ENCODE measurements at places on chromosomes 1 and 21.

GRCh38 chr1:8873506-8874229 is 4.8 kb downstream of the ENO1 start:
- no peak for DNase-seq

- DNase-seq, result no peak
Observed at GRCh38 chr1:55741516-55741915, 526.4 kb upstream of the USP24 start.

DNA sequence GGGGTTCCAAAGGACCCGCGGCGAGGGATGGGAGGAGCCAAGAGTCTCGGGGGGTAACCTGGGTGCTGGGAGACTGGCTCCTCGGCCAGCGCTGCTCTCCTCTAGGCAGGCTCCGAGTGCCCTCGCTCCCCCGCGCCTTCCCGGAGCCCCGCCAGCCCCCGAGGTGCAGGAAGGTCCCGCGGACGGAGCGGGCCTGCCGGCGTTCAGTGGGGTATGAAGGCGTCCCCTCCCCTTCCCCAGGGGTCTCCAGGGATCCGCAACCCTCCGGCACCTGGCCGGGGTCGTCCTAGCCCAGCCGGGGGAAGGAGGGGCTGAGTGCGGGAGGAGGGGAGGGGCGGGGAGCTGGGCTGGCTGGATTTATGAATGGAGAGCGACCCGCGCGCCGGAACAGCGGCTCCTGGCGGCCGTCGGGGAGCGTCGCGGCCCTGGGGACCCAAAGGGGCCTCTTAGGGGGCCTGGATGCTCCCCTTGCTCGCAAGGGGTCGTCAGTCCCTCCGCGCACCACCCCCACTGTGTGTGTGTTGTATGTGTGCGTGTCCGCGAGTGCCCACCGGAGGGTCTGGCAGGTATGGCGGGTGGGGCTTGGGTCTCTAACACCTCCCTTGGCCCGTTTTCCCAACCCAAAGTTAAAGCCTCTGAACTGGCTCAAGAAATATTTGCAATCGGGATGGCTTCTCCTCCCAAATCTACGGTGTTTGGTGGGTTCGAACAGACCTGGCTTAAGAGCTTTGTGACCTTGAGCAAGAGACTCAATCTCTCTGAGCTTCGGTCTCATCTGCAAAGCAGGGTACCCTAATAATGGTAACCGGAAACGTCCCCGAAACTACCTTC is 642 bp downstream of the HCRTR1 start:
- DNase-seq, result peak; percentile 86

DNA sequence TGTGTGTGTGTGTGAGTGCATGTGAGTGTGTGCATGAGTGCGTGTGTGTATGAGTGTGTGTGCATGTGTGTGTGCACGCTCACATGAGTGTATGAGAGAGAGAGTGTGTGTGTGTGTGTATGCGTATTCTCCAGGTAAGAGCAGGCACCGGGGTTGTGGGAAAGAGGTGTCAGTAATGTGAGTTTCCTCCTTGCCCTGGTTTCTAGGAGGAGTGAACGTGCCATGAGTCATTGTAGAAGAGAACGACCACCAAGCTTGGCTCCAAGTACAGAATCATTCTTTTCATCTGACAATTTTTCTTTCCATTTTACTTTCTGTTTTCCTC is 79.1 kb downstream of the POFUT2 start:
- no peak for DNase-seq

- no peak for DNase-seq
Observed at GRCh38 chr1:51506537-51506936, 12.5 kb downstream of the EPS15 start.

- no peak for DNase-seq
Observed at GRCh38 chr1:226690460-226690982, 48.6 kb downstream of the ITPKB start.

GRCh38 chr1:61839679-61840078 is 97.4 kb downstream of the PATJ start:
- no peak for DNase-seq

GRCh38 chr1:59271561-59272260 is 25.2 kb upstream of the FGGY start:
- DNase-seq, result no peak

DNA sequence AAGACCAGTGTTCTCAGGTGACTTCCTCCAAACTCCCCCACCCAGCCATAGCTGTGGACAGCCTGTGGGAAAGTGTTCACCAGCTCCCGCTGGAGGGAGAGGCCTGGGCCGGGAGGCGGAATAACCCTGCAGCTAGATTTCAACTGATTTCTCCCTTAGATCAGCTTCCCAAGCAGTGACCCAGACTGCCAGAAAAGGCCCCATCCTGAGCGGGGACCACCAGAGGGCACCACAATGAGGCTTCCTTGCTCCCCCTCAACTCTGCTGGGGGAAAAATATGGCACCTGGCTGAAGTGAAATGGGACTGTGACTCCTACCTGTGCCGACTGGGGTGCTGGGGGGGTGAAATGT is 50.8 kb downstream of the RHBG start:
- DNase-seq, result peak; percentile 70

DNA sequence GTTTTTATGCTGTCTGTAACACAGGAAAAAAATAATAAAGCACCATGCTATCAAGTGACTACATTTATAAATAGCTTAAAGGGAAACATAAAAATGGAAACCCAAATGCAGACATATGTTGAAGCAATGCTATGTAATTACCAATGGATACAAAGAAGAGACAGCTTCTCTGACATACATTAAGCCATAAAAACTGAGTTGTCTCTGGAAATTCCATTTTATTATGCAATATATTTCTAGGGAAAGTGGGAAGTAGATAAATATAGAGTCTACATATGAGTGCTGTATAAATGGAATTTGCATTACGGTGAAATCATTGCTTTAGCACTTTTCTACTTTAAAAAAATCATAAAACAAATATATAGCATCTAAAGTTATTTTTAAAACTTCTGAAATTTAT is 135.2 kb upstream of the COL11A1 start:
- no peak for DNase-seq

DNA sequence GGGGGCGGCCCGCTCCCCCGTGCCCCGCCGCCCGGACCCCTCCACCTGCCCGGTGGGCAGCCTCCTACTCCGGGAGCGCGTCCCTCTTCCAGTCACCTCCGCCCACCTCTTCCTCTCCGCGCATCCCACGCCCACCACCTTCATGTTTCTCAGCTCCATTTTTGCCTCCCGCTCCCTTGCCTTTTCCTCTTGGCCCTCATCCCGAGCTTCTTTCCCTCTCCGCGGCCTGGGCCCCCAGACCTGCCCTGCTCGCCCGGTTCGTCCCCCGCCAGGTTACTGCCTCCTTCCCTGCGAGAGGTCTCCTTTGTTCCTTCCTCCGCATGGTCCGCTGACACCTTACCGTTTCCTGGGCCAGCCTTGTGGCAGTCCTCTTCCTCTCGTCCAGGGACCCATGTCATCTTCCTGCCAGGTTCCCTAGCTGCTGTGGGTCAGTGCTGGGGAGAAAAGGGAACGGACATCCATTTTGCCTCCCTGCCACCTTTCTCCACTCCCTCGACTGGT is 563 bp downstream of the QSOX1 start:
- no peak for DNase-seq

- DNase-seq, result no peak
Observed at GRCh38 chr1:116177861-116178260, 66.7 kb downstream of the MAB21L3 start.

DNA sequence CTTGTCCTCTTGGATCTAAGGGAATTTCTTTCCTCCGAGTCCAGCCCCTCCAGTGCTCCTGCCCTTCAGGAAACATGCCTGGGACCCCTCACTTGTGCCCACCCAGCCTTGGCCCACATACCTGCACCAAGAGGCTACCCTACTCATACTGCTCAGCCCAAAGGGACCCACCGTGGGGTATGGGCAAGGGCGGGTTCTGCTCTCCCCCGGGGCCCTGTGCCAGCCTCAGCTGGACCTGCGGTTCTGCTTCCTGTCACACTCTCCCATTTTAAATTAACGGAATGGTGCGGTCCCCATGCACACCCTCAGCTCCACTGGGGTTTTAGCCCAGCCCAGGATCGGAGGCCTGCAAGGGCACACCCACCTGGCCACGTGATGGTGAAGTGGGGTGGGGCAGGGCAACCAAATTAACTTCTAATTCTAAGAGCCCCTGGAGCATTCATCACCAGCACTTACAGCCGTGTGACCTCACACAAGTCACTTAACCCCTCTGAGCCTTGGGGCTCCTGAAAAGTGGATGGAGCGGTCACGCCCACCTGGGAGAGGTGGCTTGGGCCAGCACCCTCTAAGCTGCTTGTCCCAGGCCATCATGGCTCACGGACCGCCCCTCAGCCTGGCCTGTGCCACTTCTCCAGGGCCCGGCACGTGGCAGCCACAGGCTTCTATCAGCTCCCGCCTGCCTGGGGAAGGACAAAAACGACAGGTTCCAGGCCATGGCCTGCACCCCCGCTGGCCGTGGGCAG is 28.3 kb downstream of the TP73 start:
- no peak for DNase-seq

- no peak for DNase-seq
Observed at GRCh38 chr1:75785320-75785982, 605 bp upstream of the RABGGTB start.

- DNase-seq, result no peak
Observed at GRCh38 chr1:65230731-65231481, 78.4 kb upstream of the DNAJC6 start.

- DNase-seq, result no peak
Observed at GRCh38 chr1:111483876-111484275, 10.1 kb downstream of the C1orf162 start.

DNA sequence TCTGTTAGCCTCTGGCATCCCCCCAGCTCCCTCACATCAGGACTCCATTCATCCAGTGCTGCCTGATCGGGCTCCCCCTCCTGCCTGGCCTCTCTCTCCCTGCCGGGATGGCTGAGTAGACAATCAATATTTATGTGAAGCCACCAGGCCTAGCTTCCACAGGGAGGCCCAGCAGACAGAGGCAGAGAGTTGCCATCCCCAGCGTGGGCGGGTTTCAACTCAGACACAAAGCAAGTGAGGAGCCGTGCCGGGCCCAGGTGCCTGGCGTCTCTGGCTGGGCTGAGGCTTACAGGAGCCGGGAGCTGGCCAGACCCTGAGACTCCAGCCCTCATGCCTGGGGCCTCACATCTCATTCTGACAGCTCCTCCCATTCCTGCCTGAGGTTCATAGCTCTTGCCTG is 34.5 kb upstream of the ATP2B4 start:
- DNase-seq, result peak; percentile 79

GRCh38 chr1:76635784-76636183 is 231.5 kb upstream of the ST6GALNAC5 start:
- no peak for DNase-seq

DNA sequence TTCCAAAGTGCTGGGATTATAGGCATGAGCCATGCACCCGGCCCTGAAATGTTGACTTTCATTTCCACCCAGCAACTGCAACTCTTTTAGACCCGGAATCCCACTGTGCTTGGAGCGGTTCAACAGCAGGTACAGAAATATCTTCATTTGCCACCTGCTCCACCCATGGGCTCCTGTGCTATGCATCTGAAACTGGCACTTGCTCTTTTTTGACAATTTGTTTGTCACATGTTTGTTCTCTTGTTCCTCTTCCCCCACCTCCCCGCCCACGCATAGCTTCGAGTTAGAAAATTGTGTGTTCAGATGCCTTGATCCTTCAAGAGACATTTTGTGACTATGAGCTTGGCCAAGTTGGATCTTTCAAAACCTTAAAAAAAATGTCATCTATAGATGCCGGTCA is 2.4 kb upstream of the IFNLR1 start:
- no peak for DNase-seq

DNA sequence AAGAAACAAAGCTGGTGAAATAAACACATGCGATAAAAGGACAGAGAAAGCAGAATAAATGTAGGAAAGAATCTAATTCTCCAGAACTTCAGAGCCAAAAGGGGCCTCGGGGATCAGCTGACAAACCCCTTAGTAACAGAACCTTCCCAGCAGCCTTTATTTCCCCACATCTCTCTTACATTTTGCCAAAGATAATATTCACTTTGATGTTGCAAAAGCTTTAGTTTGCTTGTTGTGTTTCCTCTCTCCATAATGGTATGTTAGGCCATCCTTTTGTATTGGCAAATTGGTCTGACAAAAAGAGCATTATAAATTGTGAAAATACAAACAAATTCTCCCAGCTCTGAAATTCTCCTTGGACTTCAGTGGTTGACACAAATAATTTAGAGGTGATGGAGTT is 54.9 kb downstream of the OPTC start:
- DNase-seq, result no peak

DNA sequence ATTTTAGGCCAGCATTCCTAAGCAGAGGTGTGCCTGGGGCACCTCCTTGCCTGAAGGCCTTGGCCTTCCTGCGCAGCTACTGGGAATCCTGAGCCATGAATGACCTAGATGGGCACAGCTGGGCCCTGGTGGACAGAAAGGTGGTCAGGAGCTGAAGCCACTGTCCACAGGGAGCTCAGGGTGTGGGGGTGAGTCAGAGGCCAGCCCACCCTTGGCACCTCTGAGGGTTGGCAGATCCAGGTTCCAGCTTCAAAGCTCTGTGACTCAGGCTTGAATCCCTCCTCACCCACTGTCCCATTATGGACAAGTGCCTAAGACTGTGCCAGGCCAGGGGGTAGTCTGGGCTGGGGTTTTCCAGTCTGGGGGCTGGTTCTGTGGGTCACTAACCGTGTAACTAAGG is 6.4 kb upstream of the EDN2 start:
- DNase-seq, result no peak

- no peak for DNase-seq
Observed at GRCh38 chr1:220873868-220874655, 5.2 kb upstream of the HLX start.

- no peak for DNase-seq
Observed at GRCh38 chr1:238401144-238401543, 510.4 kb upstream of the ZP4 start.

DNA sequence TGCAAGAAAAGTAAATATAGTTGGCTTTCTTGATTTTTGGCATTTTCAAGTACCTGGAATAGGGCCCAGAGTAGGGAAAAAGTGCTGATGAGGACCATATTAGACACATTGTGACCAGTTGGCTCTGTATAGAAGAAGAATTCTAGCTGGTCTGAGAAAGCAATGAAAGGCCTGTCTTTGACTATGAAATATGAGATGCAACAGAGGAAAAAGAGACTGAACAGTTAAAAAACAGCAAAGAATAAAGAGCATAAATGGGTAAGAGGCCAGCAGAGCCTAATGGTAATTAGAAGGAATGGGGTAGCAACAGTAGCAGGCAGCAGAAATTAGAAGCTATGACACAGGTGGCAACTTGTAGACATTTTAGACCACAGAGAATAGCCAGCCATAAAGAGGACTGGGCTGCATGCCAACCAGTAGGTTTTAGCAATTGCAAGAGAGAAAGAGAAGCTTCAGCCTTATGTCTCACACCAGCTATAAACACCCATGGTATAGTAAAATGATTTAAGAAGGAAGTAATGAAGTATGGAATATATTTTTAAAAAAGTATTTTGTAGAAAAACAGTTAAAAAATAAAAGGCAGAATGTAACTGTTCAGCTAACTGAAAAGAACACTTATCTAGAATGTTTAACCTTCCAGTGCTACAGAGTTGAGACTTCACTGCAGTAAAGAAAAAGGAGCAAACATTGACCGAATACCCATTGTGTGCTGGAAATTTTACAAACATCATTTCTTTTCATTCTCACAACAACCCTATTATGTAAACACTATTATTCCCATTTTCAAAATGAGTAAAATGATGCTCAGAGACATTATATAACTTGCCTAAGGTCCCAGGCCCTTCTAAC is 114.1 kb downstream of the LHX4 start:
- DNase-seq, result no peak

All from ecto neural progenitor cell (in vitro differentiated cells).